Cardiac septum (tissue), 1 donor: ENCODE measurements at places on chromosomes 16 and 17.
A peak's percentile ranks its signal among the peaks of the same experiment; 100 is the strongest.

DNA sequence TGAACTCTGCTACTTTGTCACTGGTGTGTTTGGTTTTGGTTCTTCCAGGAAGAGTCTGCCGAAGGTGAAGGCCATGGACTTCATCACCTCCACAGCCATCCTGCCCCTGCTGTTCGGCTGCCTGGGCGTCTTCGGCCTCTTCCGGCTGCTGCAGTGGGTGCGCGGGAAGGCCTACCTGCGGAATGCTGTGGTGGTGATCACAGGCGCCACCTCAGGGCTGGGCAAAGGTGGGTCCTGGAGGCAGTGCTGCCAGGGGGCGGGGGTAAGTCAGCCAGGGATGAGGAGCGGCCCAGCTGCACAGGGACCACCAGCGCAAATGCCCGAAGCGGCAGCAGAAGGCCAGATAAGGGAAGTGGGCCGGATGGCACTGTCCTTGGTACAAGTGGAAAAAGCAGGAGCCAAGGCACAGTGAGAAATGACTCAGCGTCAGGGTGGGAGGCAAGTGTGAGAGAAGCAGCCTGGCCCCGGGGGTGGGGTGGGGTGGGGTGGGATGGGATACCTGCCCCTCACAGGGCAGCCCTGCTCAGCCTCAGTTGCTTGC is 41.9 kb downstream of the TMEM11 start:
- no peak for DNase-seq

DNA sequence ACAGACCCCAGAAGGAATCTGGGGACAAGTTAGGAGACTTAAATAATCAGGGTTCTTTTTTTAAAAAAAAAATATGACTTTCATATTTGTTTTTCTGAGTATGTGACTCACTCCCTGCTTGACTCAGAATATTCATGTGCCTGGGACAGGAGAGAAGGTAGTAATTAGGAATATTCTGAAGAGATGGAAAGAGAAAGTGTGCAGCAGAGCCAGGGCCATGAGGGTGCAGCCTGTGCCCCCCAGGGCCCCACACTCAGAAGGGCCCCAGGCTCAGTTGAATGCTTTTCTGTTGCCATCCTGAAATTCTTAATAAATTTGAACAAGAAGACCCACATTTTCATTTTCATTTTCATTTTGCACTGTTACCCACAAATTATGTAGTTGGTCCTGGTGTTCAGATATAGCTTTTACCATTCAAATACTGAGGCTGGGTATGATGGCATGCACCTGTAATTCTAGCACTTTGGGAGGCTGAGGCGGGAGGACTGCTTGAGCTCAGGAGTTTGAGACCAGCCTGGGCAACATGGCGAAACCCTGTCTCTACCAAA is 11.5 kb upstream of the LONP2 start:
- DNase-seq = no peak

DNA sequence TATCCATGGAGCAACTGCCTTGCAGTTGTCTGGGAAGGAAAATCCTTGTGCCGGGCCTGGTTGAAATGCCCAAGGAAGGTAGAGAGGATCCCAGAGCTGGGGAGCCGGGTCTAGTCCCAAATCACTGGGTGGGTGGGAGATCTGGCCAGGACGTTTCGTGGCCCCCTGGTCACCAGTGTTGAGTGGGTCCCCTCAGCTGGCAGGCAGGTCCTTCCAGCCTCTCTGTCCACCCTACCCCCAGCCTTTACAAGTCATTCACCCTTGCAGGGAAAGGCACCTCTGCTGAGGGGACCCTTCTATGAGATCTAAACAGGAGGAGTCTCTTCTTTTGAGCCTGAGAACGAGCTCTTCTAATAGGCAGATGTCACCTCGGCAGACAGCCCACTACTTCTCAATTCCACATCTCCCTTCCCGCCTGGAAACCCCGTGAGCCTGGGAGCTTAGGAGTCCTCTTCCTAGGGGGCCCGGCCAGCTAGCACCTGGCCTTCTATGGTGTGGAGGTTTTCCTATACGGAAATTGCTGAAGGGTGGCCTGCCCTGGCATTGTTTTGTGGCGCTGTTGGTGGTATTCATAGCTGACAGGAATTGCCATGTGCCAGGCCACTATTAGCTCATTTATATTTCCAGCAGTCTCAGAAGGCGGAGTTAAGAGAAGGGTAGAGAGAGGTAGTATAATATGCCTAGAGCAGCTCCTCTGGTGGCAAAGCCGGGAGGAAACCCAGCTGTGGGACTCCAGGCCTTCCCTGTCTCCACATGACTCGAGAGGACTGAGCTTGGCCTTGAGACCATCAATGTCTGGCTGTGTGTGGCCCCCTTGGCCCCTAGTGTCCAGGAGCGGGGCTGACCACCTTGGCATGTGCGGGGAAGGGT is 13.3 kb downstream of the MPRIP start:
- DNase-seq = peak; percentile 78

GRCh38 chr17:82611140-82612058 is 36.8 kb downstream of the WDR45B start:
- no peak for DNase-seq

GRCh38 chr17:67196422-67196821 is 48.6 kb downstream of the HELZ start:
- no peak for DNase-seq

- DNase-seq = no peak
Measured at GRCh38 chr17:68343976-68344375, 52.7 kb downstream of the ARSG start.

DNA sequence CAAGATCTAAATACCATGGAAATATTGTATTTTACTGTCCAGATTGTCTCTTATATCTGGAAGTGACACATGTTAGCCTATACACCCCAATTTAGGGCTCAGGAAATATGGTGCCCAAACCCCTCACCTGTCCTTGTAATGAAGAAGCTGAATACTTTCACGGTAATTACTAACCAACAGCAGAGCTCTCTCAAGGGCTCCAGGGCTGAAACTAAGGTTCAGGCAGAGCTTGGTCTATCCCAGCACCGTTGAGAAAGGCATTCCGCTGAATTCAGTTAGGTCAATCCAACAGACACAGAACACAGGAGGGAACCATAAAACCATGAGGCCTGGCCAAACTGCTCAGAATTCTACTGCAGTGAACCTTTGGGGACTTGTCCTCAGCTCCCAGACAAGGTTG is 14.9 kb downstream of the MYO18A start:
- DNase-seq = peak; percentile 54
